ENCODE measurements at places on chromosomes 4 and X. TPM values are rescaled to one million over a fixed set of nuclear protein-coding genes. Genes with fewer than 3 reads are reported as not detected.

The HSFX2 gene
- 0.25 TPM for total RNA-seq

The FANCB gene
- 1.8 TPM for total RNA-seq

The SH3RF1 gene
- 7.1 TPM for total RNA-seq

The SMR3B gene
- total RNA-seq = not detected

The CSAG1 gene
- not detected for total RNA-seq

The FATE1 gene
- not detected for total RNA-seq

The DGAT2L6 gene
- not detected for total RNA-seq

The FGG gene
- not detected for total RNA-seq

The PGAM4 gene
- total RNA-seq = not detected

The TCEAL6 gene
- not detected for total RNA-seq

The ABRAXAS1 gene
- total RNA-seq = 15.5 TPM

The ZNF280C gene
- 1.5 TPM for total RNA-seq

The DCLK2 gene
- 3.9 TPM for total RNA-seq

The PHOX2B gene
- total RNA-seq = not detected

The CT45A3 gene
- not detected for total RNA-seq

The JADE3 gene
- total RNA-seq = 12.8 TPM

The CYTL1 gene
- 41.8 TPM for total RNA-seq

The L1CAM gene
- total RNA-seq = 0.13 TPM

The TLR6 gene
- 0.13 TPM for total RNA-seq

The TRIM2 gene
- 13.9 TPM for total RNA-seq

The MAB21L2 gene
- total RNA-seq = 0.13 TPM

The TBX22 gene
- not detected for total RNA-seq

The CYP4V2 gene
- total RNA-seq = 3.1 TPM

The QRFPR gene
- 0.90 TPM for total RNA-seq

The NSUN7 gene
- total RNA-seq = not detected

The SPON2 gene
- 0.26 TPM for total RNA-seq

The PABPC1L2A gene
- total RNA-seq = not detected

The VCX3B gene
- not detected for total RNA-seq

The SMR3A gene
- not detected for total RNA-seq

The GAGE12F gene
- not detected for total RNA-seq

The CT45A10 gene
- total RNA-seq = not detected

The ZNF630 gene
- 1.3 TPM for total RNA-seq

The CPZ gene
- not detected for total RNA-seq

The ACE2 gene
- total RNA-seq = not detected

The MTNR1A gene
- not detected for total RNA-seq

The EDA gene
- total RNA-seq = 2.5 TPM

The CXCL10 gene
- total RNA-seq = 0.13 TPM

The TLR3 gene
- total RNA-seq = 0.51 TPM

The NHS gene
- 0.13 TPM for total RNA-seq

Measured in dermis microvascular lymphatic vessel endothelial cell (primary cell).